ENCODE measurements at places on chromosomes 5 and 9. TPM values are rescaled to one million over a fixed set of nuclear protein-coding genes. Genes with fewer than 3 reads are reported as not detected.

ORM2 gene
- not detected for total RNA-seq

IFNA13 gene
- total RNA-seq, result not detected

HNRNPH1 gene
- total RNA-seq, result 602 TPM

IFNA10 gene
- not detected for total RNA-seq

OR1L8 gene
- total RNA-seq, result not detected

GABRA1 gene
- total RNA-seq, result not detected

PCDHGB4 gene
- 0.93 TPM for total RNA-seq
